NCI-H2029 treated with DMSO at 0.1 percent for 48 hours (cell line): ENCODE measurements at places on chromosomes 1 and 21.

GRCh38 chr1:44895919-44896734, 53.1 kb upstream of the PTCH2 start:
- DNase-seq, result no peak

- no peak for DNase-seq
Observed at GRCh38 chr1:19040010-19040680, 83.7 kb upstream of the IFFO2 start.

GRCh38 chr1:29607236-29607635, 370.9 kb downstream of the PTPRU start:
- no peak for DNase-seq

- no peak for DNase-seq
Observed at GRCh38 chr1:183607322-183607980, 17.2 kb upstream of the NCF2 start.

DNA sequence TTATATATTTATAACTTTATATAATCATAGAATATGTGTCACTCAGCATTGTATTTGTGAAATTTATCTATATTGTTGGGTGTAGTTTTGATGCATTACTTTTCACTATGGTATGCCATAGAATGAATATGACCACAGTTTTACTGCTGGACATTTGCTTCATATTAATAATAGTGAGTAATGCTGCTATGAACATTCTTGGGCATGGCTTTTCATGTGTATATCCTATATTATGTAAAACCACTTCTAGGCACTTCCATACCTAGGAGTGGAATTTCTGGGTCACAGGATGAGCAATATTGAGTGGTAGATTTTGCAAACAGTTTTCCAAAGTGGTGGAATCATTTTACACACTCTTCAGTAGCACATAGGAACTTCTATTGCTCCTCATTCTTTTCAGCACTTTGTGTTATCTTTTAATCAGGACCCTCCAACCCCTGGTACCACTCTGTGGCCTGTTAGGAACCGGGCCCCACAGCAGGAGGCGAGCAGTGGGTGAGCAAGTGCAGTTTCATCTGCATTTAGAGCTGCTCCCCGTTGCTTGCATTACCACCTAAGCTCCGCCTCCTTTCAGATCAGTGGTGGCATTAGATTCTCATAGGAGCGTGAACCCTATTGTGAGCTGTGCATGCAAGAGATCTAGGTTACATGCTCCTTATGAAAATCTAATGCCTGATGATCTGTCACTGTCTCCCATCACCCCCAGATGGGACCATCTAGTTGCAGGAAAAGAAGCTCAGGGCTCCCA, 56.0 kb upstream of the CNIH3 start:
- DNase-seq, result no peak

DNA sequence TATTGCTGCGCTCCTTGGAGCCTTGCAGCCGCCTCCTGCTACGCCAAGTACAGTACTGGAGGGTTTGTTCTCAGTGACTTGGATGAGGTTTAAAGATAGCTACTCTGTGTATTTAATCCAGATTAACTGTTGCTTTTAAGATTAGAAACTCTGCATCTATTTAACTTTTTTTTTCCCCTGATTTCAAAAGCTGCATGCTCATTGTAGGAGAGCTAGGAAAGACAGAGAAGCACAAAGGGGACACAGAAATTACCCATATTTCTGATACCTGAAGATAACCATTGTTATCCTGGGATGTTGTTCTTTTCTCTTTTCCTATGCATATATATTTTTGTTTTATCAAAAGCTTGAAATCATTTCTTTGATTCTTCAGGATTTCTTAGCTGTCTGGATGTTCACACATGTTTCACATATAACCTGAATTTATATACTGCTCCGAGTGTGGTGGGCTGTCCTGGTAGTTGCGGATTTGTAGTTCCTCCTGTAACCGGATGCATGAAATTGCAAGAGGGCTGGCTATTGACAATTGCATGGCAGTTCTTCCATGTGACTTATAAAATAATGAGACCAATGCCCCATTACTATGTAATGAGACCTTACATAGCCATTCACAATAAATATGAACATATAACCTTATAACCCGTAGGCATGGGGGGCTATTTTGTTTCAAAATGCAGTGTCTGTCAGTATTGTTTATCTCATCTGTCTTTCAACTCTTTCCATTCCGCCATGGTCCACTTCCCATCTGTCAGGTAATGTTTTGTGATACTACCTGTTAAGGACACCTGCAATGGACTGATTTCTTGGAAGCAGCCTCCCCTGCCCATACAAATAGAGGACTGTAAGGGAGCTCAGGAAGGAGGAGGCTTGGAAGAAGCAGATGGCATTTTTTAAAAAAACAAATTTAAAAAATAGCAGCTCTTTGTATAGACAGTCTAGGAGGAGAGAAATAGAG, 1.4 kb downstream of the RAVER2 start:
- peak; percentile 27 for DNase-seq

DNA sequence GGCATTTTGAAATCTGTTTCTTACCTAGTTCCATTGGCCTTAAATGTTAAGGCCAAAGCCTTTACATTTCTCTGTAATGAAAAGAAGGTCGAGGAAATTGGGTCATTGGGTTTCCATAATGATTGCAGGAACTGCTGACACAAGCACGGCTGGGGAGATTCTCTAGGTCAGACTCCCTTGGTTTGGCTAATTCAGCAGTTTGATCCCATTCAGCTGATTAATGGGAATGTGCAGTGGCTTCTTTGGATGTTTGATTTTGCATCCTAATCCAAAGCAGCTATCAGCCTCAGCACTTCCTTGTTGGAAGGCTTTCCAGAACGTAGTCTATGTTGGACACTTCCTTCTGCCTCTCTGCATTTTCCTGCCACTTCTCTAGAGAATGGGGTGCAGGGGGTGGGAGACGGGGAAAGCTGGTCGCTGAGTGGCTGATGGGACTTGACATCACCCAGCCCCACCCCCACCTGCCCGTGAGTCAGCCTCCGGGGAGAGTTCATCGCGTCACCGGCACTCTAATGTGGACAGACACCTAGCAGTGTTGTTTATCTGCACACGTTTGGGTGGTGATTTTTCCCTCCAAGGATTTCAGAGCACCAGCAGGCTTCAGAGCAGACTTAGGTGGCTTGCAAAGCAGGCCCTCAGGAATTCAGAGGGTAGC, 5.4 kb downstream of the PSEN2 start:
- no peak for DNase-seq

GRCh38 chr1:14907416-14907815, 246.1 kb upstream of the TMEM51 start:
- no peak for DNase-seq

GRCh38 chr1:154783976-154784375, 86.1 kb downstream of the KCNN3 start:
- DNase-seq, result no peak
